ENCODE measurements at places on chromosomes 7 and 10. TPM values are rescaled to one million over a fixed set of nuclear protein-coding genes. Genes with fewer than 3 reads are reported as not detected.
A peak's percentile ranks its signal among the peaks of the same experiment; 100 is the strongest.

GRCh38 chr7:48085433-48085791 is 3.7 kb upstream of the UPP1 start:
- no peak overlapping the region for H3K27ac ChIP-seq
- H3K4me1 ChIP-seq = peaks cover 28% of the 10 kb centered on the region
- no peak overlapping the region for H3K4me3 ChIP-seq
- H3K36me3 ChIP-seq = no peaks in the 10 kb centered on the region
- DNase-seq = no peak
- H3K27me3 ChIP-seq = no peaks in the 10 kb centered on the region

GRCh38 chr7:101795461-101795860 is 22.0 kb upstream of the CUX1 start:
- no peaks in the 10 kb centered on the region for H3K4me1 ChIP-seq
- H3K27ac ChIP-seq = no peak overlapping the region
- no peak for DNase-seq
- H3K27me3 ChIP-seq = no peaks in the 10 kb centered on the region
- no peaks in the 10 kb centered on the region for H3K36me3 ChIP-seq

DNA sequence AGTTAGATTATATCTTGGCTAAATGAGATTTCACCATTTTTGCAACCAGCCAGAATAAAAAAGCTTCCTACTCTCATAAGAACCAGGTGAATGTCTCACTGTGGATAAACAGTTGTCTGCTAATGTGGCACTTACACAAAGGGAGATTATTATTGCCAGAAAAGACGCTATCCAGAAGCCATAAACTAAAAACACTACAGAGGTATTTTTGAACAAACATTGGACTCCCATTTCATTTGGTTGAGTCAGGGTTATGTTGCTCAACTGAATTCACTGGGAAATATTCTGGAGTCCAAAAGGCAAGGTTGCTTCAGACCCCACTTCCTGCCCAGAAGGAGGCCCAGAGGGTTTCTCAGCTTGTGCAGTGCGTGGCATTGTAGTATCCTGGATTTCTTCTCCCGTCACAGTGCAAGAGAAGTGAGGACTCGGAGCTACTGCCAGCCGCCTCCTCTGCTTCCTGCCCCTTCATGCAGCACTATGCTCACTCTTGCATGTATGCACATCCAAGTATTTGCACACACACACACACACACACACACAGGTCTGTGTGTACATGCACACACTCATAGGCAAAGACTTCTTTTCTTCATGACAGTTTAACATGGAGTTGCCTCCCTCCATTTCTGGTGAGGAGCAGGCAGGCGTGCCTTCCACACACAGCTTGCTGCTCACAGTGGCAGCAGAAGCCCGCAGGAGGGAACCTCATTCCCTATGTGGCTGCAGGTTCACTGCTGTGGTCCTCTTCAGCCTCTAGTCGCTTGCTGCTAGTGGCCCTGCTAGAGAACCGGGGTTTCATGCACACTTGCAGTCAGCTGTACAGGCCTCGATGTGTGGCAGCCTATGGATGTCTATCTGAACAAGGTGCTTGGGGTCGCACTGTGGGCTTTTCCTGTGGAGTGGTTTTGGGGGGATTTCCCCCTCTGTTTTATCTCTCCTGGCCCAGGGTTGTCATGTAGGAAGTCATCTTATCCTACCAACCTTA is 10.1 kb downstream of the DENND10 start:
- no peak overlapping the region for H3K4me3 ChIP-seq
- H3K27ac ChIP-seq = no peak overlapping the region
- H3K27me3 ChIP-seq = no peaks in the 10 kb centered on the region

DNA sequence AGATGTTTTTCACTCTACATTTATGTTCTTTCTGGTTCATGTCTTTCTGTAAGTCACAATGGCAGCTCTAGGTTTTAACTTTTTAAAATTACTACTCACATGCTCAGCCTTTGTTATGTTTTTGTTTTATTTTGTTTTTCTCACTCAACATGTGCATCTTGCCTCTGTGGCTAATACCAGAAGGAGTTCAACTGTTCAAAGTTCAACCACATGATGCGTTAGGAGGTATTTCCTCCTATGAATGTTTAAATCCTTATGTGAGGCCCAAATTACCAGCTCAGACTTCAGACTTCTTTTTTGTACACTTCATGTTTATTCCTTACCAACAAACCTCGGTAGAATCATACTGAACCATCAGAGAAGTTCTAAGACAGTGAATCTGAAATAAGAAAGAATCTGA is 151.6 kb downstream of the MALRD1 start:
- no peak overlapping the region for H3K27ac ChIP-seq
- no peaks in the 10 kb centered on the region for H3K36me3 ChIP-seq
- no peaks in the 10 kb centered on the region for H3K27me3 ChIP-seq
- no peak for DNase-seq
- H3K4me3 ChIP-seq = no peak overlapping the region

DNA sequence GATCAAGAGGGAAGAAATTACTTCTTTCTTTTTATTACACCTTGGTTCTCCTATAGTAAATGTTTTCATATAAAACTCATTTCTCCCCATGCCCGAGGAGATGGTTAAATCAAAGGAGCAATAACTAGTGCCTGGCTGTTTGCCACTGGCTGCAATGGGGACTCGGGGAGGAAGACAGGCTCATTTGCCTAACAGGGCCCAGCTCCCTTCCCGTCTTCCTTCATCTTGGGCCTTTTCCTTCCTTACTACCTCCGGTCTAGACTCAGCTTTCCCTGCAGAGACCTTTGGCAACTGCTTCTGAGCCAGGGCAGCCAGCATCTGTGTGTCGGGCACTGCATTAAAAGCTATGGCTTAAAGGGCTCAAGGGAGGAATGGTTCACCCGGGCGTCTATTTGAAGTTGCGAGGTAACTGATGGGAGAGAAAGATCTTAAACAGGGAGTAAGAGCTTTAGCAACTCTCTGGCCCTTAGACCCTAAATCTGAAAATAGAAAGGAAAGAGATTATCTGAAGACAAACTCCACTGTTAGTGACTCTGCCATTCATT is 63.5 kb downstream of the CALD1 start:
- peak overlapping the region; percentile 39 for H3K27ac ChIP-seq
- H3K4me3 ChIP-seq = no peak overlapping the region
- no peak for DNase-seq
- H3K4me1 ChIP-seq = peaks cover 25% of the 10 kb centered on the region
- no peaks in the 10 kb centered on the region for H3K27me3 ChIP-seq

DNA sequence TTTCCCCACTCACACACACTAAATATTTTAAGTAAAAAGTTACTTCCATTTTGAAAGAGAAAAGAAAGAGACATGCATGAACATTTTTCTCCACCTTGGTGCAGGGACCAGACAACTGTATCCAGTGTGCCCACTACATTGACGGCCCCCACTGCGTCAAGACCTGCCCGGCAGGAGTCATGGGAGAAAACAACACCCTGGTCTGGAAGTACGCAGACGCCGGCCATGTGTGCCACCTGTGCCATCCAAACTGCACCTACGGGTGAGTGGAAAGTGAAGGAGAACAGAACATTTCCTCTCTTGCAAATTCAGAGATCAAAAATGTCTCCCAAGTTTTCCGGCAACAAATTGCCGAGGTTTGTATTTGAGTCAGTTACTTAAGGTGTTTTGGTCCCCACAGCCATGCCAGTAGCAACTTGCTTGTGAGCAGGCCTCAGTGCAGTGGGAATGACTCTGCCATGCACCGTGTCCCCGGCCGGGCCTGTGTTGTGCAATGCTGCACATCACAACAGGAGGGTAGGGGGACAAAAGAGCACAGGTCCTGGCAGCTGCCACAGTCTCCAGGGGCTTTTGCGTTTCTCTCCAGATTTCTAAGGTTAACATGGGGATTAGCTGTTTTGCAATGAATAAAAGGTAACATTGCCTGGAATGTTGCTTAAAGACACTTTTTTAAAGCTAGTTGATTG is 146.5 kb downstream of the EGFR start:
- H3K27me3 ChIP-seq = no peaks in the 10 kb centered on the region
- H3K4me1 ChIP-seq = no peaks in the 10 kb centered on the region
- no peak overlapping the region for H3K4me3 ChIP-seq
- H3K36me3 ChIP-seq = peaks cover 68% of the 10 kb centered on the region
- DNase-seq = no peak

The MYO3A gene
- total RNA-seq = 0.45 TPM

The HECTD2 gene
- 32.5 TPM for total RNA-seq

- H3K4me1 ChIP-seq = no peaks in the 10 kb centered on the region
- DNase-seq = peak; percentile 31
- H3K36me3 ChIP-seq = peaks cover 8% of the 10 kb centered on the region
- H3K27ac ChIP-seq = no peak overlapping the region
These were observed 23.4 kb downstream of the ENTPD7 start for GRCh38 chr10:99682752-99683151.

GRCh38 chr10:3480281-3480989 is 304.6 kb downstream of the KLF6 start:
- H3K4me1 ChIP-seq = peaks cover 9% of the 10 kb centered on the region
- H3K4me3 ChIP-seq = no peak overlapping the region
- no peaks in the 10 kb centered on the region for H3K27me3 ChIP-seq
- H3K36me3 ChIP-seq = no peaks in the 10 kb centered on the region
- no peak overlapping the region for H3K27ac ChIP-seq
- DNase-seq = no peak

DNA sequence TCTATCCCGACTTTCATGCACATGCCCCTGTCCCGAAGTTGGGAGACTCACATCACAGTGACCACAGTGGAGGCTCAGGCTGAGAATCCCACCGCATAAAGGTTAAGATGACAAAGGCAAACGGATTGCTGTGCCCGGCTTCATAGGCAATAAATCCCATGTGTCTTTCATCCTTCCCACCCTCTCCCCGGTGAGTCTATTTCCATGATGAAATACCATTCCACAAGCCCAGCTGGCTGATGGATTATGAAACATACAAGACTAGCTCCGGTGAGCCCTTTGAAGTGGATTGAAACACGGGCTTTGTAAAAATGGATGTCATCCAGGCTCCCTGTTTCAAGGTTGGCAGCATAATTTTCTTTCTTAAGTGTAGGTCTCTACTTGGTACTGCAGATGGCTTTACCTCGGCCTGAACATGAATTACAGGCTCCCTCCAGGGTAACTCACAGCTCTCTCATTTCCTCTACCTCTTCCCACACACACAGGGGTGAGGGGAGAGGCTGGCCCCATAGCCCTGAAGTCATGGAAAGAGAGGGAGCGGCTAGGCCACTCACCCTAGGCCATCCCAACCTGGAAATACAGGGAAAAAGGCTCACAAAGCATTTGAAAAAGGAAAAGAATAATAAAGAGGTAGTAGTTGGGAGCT is 92.0 kb upstream of the CALN1 start:
- H3K27me3 ChIP-seq = peaks cover 3% of the 10 kb centered on the region
- H3K4me1 ChIP-seq = no peaks in the 10 kb centered on the region
- H3K27ac ChIP-seq = no peak overlapping the region
- no peaks in the 10 kb centered on the region for H3K36me3 ChIP-seq
- DNase-seq = no peak
- no peak overlapping the region for H3K4me3 ChIP-seq

DNA sequence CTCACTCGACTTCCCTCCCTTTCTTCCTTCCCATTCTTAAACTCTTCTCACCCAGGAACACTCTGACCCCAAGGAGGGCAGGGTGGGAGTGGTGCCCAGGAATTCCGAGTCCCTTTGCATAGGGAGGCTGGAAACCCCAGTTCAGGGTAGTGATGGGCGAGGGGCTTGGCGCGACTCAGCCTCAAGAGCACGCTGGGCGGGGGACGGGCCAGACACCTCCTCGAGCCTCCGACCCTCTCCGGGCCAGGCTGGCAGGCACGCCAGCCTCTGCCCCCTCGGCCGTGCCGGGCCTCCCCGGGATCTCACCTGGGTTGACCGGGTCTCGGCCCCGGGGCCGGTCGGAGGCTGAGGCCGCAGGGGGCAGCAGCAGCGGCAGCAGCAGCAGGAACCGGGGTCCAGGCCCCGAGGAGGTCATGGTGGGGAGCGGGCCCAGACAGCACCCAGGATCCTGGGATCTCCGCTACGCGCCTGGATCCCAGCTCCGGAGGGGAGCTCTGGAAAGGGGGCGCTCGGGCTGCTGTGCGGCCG is 457 bp downstream of the PLOD3 start:
- peaks cover 49% of the 10 kb centered on the region for H3K4me1 ChIP-seq
- DNase-seq = no peak
- H3K27ac ChIP-seq = peak overlapping the region; percentile 92
- H3K4me3 ChIP-seq = peak overlapping the region; percentile 98

- no peak for DNase-seq
- H3K36me3 ChIP-seq = no peaks in the 10 kb centered on the region
- no peak overlapping the region for H3K4me3 ChIP-seq
- H3K4me1 ChIP-seq = no peaks in the 10 kb centered on the region
These were observed 282.1 kb downstream of the KCND2 start for GRCh38 chr7:120554960-120555571.

The CHN2 gene
- 47.8 TPM for total RNA-seq

DNA sequence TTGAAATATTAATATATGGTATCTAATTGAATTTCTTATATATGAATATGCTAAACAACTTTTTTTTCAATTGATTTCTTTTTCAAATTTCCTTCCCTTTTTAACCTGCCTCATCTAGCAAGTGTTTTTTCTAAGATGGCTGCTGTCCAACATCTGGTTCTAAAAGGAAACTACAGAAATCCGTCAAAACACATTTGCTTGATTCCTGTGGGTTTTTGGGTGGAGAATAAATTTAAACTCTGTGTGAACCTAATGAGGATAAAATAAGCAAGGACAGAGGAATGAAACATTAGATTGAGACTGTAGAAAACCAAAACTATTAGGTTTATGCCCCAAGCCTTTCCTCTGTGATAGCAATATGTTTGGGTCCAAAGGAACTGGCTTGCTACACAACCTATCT is 75.5 kb upstream of the STARD3NL start:
- H3K4me1 ChIP-seq = no peaks in the 10 kb centered on the region
- H3K4me3 ChIP-seq = no peak overlapping the region
- no peak for DNase-seq
- H3K36me3 ChIP-seq = no peaks in the 10 kb centered on the region
- H3K27me3 ChIP-seq = no peaks in the 10 kb centered on the region
